Endothelial cell of umbilical vein (primary cell): ENCODE measurements at places on chromosomes 4 and X.

DNA sequence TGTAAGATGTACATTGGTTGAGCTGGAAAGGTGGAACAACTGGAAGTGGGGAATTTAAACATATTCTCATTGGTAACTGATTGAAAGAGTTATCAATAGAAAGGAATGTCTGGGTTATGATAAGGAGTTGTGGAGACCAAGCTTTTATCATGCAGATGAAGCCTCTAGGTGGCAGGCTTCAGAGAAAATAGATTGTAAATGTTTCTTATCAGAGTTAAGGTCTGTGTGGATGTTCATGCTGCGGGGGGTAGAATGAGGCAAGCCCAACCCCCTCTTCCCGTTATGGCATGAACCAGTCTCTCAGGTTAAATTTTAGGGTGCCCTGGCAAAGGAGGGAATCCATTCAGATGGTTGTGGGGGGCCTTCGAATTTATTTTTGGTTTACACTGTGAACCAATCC, 16.0 kb downstream of the ARSD start:
- H3K4me3 ChIP-seq, result no peak overlapping the region
- no peak overlapping the region for H3K27ac ChIP-seq
- H3K4me1 ChIP-seq, result no peaks in the 10 kb centered on the region
- H3K36me3 ChIP-seq, result no peaks in the 10 kb centered on the region
- DNase-seq, result no peak

DNA sequence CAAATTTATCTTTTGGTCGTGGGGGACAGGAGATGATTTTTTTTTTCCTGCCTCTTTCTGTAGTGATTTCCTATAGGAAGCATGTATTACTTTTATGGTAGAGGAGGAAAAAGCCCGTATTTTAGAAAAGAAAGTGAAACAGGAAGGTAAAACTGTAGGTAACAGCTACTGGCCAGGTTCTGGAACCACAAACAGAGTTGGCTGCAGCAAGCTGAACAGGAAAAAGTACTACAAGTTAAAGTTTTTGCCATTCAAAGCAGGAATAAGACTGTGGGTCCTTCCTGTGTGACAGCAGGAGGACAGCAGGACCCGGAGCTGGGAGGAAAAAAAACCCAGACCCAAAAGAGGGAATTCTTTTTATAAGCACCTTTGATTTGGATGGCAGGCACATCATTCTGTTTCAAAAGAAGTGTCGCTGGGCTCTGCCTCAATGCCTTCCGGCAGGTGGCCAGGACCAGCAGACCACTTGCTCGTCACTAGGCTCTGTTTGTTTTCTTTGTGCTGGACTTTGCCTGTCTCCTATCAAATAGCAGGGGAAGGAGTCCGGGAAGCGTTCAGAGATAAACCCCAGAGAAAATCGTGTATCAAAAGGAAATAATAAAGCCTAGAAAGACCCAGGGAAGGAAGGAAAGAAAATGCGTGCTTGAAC, 277.9 kb downstream of the ADGRA3 start:
- H3K4me3 ChIP-seq, result no peak overlapping the region
- no peak overlapping the region for H3K27ac ChIP-seq
- H3K27me3 ChIP-seq, result no peaks in the 10 kb centered on the region

- no peaks in the 10 kb centered on the region for H3K36me3 ChIP-seq
- H3K27me3 ChIP-seq, result no peaks in the 10 kb centered on the region
- H3K27ac ChIP-seq, result no peak overlapping the region
- no peaks in the 10 kb centered on the region for H3K4me1 ChIP-seq
- DNase-seq, result no peak
- H3K4me3 ChIP-seq, result no peak overlapping the region
Measured at GRCh38 chr4:2268357-2269205, 6.7 kb upstream of the MXD4 start.

DNA sequence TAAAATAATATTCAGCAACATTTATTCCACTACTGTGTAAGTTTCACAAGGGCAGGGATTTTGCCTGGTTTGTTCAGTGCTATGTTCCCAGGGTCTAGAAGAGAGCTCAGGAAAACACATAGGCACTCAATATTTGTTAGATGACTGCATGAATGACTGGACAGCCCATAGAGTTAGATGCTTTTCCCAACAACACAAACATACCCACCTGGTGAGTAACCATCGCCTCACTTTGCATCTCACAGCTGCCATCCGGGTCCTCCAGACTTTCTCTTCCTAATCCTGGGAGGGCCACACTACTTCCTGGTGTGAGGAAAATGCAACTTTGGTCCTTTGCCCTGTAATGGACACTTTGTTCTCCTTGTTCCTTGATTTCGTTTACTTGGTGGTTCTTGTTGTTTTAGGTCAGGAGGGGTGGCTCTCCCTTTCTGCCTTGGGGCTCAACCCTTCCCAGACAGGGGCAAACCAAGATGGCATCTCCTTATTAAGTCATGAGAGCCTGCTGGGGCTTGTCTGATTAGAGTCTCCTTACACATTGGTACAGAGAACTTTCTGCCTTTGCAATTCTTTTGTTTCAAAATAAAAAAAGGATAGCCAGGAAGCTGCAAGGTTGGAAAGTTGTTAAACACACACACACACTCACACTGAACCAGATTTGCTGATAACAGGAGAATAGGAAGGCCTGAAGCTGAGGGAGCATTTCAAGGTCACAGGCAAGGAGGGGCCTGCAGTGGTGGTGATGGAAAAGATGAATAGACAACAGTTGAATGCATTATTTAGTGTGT, 190.6 kb downstream of the MID1IP1 start:
- H3K36me3 ChIP-seq, result no peaks in the 10 kb centered on the region
- no peak for DNase-seq
- no peaks in the 10 kb centered on the region for H3K4me1 ChIP-seq
- H3K4me3 ChIP-seq, result no peak overlapping the region

GRCh38 chrX:119249891-119250290, 13.8 kb downstream of the PGRMC1 start:
- DNase-seq, result no peak
- H3K27me3 ChIP-seq, result no peaks in the 10 kb centered on the region
- H3K4me3 ChIP-seq, result no peak overlapping the region
- no peak overlapping the region for H3K27ac ChIP-seq

GRCh38 chr4:42819863-42820514, 72.5 kb upstream of the GRXCR1 start:
- DNase-seq, result no peak
- H3K36me3 ChIP-seq, result no peaks in the 10 kb centered on the region

DNA sequence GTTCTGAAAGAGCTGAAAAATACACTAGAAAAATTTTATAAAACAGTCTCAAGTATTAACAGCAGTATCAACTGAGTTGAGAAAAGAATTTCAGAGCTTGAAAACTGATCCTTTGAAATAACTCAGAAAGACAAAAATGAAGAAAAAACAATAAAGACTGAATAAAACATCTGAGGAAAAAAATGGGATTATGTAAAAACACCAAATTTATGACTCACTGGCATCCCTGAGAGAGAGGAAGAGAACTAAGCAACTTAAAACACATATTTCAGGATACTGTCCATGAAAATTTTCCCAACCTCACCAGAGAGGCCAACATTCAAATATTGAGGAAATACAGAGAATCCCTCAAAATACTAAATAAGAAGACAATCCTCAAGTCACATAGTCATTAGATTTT, 22.9 kb downstream of the PABPC4L start:
- no peaks in the 10 kb centered on the region for H3K36me3 ChIP-seq
- H3K4me3 ChIP-seq, result no peak overlapping the region
- H3K27me3 ChIP-seq, result no peaks in the 10 kb centered on the region
- no peak overlapping the region for H3K27ac ChIP-seq

GRCh38 chrX:69506617-69507499, 2.7 kb downstream of the NALF2 start:
- no peaks in the 10 kb centered on the region for H3K36me3 ChIP-seq
- DNase-seq, result no peak
- peaks cover 23% of the 10 kb centered on the region for H3K27me3 ChIP-seq
- no peaks in the 10 kb centered on the region for H3K4me1 ChIP-seq
- H3K27ac ChIP-seq, result no peak overlapping the region
- no peak overlapping the region for H3K4me3 ChIP-seq

- no peaks in the 10 kb centered on the region for H3K27me3 ChIP-seq
- H3K36me3 ChIP-seq, result no peaks in the 10 kb centered on the region
- H3K4me3 ChIP-seq, result no peak overlapping the region
- DNase-seq, result peak; percentile 32
Measured at GRCh38 chrX:72545990-72546389, 26.7 kb downstream of the HDAC8 start.

DNA sequence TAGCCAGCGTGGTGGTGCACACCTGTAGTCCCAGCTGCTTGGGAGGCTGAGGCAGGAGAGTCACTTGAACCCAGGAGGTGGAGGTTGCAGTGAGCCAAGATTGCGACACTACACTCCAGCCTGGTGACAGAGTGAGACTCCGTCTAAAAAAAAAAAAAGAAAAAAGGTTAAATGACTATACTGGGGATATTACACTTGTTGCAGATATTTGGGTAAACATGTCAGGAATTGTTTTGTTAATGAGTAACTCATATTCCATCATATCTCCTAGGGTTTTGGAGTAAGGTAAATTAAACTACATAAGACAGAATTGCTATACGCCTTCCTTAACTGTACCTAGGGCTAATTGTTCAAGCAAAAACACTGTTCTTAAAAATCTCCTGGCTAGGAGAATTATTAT, 291.4 kb upstream of the IGFBP7 start:
- H3K4me3 ChIP-seq, result no peak overlapping the region
- no peaks in the 10 kb centered on the region for H3K36me3 ChIP-seq
- H3K4me1 ChIP-seq, result no peaks in the 10 kb centered on the region
- no peak overlapping the region for H3K27ac ChIP-seq

- H3K27me3 ChIP-seq, result no peaks in the 10 kb centered on the region
- H3K27ac ChIP-seq, result no peak overlapping the region
- peaks cover 19% of the 10 kb centered on the region for H3K4me1 ChIP-seq
- no peaks in the 10 kb centered on the region for H3K36me3 ChIP-seq
- DNase-seq, result peak; percentile 19
- H3K4me3 ChIP-seq, result peak overlapping the region; percentile 44
Measured at GRCh38 chr4:151013491-151013890, 1.6 kb downstream of the LRBA start.

DNA sequence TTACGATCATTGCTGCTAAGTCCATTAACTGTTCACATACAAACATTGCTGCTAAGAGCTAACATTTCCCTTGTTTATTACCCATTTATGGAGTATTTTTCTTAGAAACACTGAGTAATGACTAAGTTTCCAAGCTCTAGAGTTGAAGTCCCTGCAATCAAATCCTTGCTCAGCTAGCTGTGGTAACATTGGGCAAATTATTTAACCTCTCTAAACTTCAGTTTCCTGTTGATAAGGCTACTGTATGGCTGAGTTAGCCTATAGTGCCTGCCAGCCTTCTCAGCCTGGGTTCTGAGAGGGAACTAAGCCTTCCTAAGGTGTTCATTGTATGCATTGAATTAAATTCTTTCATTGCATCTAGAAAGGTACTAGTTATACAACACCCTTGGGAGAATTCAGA, 15.2 kb upstream of the SCOC start:
- peak; percentile 59 for DNase-seq
- H3K36me3 ChIP-seq, result no peaks in the 10 kb centered on the region
- H3K27ac ChIP-seq, result no peak overlapping the region
- H3K4me1 ChIP-seq, result peaks cover 6% of the 10 kb centered on the region

GRCh38 chr4:74583089-74583700, 138.3 kb downstream of the AREG start:
- H3K27me3 ChIP-seq, result no peaks in the 10 kb centered on the region
- H3K4me1 ChIP-seq, result no peaks in the 10 kb centered on the region
- no peak overlapping the region for H3K27ac ChIP-seq
- no peak for DNase-seq
- no peak overlapping the region for H3K4me3 ChIP-seq

DNA sequence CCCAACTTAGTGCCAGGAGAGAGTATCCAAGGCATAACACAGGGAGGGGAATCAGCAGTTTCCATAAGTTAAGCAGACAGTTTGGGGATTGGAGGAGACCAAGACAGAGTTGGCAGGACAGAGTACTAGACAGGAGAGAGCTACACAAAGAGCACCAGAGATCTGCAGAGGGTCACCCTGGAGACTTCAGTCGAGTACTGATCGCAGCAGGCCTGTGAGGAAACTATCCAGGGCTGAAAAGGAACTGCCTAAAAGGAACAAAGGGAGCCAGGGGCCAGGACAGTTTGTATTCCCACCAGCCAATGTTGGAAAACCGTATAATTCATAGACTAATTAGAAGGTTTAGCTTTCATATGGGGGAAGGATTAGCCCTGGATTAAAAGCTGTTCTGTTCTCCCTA, 80.6 kb upstream of the ENPP6 start:
- H3K4me3 ChIP-seq, result no peak overlapping the region
- no peaks in the 10 kb centered on the region for H3K27me3 ChIP-seq
- H3K27ac ChIP-seq, result no peak overlapping the region

DNA sequence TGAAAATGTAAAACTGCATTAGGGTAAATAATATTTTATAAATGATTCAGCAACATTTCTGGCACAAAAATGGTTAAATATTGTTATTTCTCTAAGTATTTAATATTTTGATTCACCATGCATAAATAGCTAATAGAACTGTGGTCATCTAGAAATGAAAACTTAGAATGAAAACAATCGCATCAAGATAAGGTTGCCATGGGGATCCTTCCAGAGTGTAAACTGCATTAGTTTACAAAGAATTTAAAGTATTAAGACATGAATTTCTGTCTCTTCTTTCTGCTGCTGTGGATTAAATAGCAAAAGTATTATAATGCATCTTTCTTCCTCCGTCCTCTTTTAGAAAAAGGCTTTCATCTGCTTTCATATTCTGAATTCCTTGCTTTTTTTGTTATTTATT, 1064.6 kb upstream of the SLIT2 start:
- no peaks in the 10 kb centered on the region for H3K36me3 ChIP-seq
- DNase-seq, result peak; percentile 3
- H3K4me1 ChIP-seq, result no peaks in the 10 kb centered on the region
- no peaks in the 10 kb centered on the region for H3K27me3 ChIP-seq

- DNase-seq, result no peak
- H3K4me1 ChIP-seq, result no peaks in the 10 kb centered on the region
- H3K27ac ChIP-seq, result no peak overlapping the region
Measured at GRCh38 chr4:153877898-153878297, 89.0 kb upstream of the SFRP2 start.

DNA sequence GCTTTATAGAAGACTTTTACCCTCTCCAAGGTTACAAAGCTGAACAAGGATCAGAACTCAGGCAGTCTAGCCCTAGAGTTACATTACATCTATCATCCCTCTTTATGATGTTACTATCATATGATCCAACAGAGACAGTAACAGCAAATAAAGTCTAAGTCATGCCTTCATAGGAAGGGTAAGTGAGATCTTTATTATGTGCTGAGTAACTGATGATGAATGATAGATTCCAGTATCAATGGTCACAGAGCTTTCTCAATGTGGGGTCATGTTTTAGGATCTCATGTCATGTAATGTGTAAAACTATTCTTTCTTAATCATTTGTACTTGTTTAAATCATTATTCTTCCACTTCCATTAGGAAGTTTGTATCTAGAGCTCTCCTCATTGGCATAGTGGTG, 22.8 kb downstream of the ELOVL6 start:
- no peaks in the 10 kb centered on the region for H3K36me3 ChIP-seq
- H3K4me3 ChIP-seq, result no peak overlapping the region
- no peak for DNase-seq

GRCh38 chrX:113962343-113962742, 621.5 kb upstream of the HTR2C start:
- no peak overlapping the region for H3K27ac ChIP-seq
- H3K36me3 ChIP-seq, result no peaks in the 10 kb centered on the region
- DNase-seq, result no peak
- no peak overlapping the region for H3K4me3 ChIP-seq
- no peaks in the 10 kb centered on the region for H3K27me3 ChIP-seq
- H3K4me1 ChIP-seq, result no peaks in the 10 kb centered on the region

GRCh38 chr4:140874056-140874455, 117.9 kb upstream of the TBC1D9 start:
- DNase-seq, result no peak
- H3K36me3 ChIP-seq, result no peaks in the 10 kb centered on the region
- H3K4me3 ChIP-seq, result no peak overlapping the region
- no peak overlapping the region for H3K27ac ChIP-seq

GRCh38 chr4:7001271-7001670, 41.9 kb upstream of the TADA2B start:
- DNase-seq, result no peak
- H3K27me3 ChIP-seq, result no peaks in the 10 kb centered on the region
- H3K4me1 ChIP-seq, result no peaks in the 10 kb centered on the region
- peaks cover 24% of the 10 kb centered on the region for H3K36me3 ChIP-seq
- no peak overlapping the region for H3K4me3 ChIP-seq
